ENCODE measurements at places on chromosomes 1 and 21.
A peak's percentile ranks its signal among the peaks of the same experiment; 100 is the strongest.

GRCh38 chr1:193794239-193794638, 607.8 kb upstream of the B3GALT2 start:
- no peak for DNase-seq

- peak; percentile 73 for DNase-seq
Measured at GRCh38 chr1:208245185-208245705, 1.1 kb upstream of the PLXNA2 start.

DNA sequence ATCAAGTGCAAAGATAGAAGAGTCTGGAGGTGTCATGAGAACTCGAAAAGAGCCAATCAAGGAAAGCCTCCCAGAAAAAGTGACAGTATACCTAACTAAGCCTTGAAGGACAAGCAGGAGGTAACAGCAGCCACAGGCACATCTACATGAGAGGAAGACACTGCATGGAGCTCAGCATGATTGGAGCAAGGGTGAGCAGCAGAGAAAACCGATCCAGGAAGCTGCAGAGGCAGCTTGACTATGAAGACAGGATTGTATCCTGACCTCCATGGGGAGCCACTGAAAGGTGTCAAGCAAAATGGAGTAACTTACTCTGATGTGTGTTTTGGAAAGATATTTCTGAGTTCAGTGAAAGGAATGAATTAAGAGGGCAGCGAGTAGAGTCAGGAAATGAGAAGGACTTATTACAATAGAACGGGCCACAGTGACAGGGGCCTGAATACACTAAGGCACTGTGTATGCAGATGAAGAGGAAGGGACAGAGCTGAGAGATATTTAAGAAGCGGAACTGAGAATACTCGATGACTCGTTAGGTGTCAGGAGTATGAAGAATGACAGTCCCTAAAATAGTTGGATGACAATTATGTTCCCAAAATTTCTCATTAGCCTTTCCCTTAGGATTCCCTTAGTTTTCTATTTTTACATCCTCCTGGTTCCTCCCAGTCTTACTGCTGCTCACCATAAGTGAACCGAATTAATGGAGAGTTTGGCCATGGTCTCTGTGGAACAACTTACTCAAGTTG, 139.3 kb upstream of the NFIA start:
- no peak for DNase-seq

GRCh38 chr1:160743266-160743665, 4.2 kb downstream of the SLAMF7 start:
- DNase-seq = no peak

- no peak for DNase-seq
Measured at GRCh38 chr1:88552226-88552625, 131.8 kb upstream of the PKN2 start.

- DNase-seq = no peak
Measured at GRCh38 chr1:151352021-151352718, 5.1 kb upstream of the RFX5 start.

- DNase-seq = no peak
Measured at GRCh38 chr21:31503939-31504338, 155.6 kb upstream of the SOD1 start.

- DNase-seq = no peak
Measured at GRCh38 chr1:10943991-10944730, 68.3 kb upstream of the TARDBP start.

DNA sequence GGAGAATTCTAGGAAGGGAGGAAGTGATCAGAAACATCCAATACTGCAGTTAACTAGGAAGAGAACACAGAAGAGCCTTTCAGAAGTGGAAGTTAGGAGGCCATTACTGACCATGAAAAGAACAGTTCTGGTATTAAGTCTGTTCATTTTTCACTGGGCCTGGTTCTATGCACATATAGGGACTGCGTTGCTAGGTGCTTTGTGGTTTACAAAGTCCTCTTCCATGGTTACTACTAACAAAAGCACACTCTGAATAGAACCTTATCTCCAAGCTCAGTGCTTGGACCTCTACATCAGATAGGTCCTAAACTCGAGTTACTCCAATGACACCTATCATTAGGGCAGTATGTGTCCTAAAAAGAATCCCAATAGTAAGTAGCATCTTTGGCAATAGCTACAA, 75.4 kb downstream of the RPAP2 start:
- no peak for DNase-seq

DNA sequence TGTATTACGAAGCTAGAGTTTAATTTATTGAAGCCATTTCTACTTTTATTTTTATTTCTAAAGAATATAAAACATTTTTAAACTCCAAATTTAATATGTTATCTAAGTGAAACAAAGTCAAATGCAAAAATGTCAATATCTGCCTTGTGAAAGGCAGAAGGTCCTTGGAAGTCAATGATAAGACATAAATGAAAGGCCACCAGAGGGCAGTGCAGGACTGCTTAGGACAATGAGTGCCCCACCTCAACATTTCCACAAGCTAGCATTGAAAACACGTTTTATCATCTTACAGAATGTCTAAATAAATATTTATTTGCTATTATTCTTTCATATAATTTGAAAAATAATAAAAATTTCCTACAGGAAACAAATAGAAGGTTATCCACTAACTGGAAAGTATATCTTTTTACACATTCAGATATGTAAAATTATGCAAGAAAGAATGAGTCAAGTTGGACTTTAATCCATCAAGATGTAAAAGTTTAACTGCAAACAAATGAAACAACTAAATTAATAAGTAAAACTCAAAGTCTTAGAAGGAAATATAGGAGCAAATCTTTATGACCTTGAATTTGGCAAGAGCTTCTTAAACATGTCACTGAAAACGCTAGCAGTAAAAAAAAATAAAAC, 140.1 kb upstream of the FMN2 start:
- no peak for DNase-seq

DNA sequence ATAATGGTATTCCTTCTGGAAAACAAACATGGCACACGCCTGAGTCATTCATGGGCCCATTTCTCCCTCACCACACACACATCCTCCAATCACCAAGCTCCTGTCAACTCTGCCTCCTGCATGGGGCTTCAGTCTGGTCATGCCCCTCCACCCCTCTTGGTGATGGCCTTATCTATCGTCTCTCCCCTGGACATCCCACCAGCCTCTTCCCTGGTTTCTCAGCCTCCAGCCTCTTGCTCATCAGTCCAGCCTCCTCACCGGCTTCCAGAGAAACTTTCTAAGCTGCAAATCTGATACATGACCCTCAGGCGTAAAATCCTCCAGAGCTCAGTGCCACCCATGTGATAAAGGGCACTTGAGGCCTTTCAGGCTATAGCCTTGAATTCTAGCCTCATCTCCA, 243.9 kb downstream of the FOXD2 start:
- DNase-seq = no peak

DNA sequence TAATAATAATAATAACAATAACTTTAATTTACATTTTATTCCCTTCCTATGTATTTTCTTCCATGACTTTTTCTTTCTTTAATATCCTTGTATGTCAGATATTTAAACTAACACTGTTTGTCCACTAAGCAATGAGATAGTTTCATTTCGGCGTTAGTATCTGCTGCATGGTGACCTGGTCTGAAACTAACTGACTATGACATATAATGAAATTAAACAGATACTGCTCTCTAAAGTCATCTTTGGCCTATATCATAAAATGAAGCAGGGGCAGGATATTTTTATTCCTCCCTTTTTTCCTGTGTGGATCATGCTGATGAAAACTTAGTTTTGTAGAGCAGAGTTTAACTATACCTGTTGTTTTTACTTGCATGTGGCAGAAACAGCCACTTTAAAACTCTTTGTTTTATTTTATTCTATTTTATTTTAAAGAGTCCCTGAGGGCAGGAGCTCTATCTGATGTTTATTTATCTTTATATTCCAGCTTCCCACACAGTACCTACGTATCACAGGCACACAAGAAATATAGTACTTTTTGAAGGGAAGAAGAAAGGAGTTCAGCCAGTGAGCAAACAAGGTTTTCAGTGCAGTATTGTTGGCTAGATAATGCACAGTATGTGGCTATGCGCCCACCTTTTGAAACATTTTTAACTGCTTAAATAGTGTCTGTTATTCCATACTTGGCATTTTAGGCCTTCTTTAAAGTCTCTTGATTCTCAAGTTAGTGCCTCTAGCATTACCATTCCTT, 165.6 kb downstream of the PHTF1 start:
- DNase-seq = no peak

DNA sequence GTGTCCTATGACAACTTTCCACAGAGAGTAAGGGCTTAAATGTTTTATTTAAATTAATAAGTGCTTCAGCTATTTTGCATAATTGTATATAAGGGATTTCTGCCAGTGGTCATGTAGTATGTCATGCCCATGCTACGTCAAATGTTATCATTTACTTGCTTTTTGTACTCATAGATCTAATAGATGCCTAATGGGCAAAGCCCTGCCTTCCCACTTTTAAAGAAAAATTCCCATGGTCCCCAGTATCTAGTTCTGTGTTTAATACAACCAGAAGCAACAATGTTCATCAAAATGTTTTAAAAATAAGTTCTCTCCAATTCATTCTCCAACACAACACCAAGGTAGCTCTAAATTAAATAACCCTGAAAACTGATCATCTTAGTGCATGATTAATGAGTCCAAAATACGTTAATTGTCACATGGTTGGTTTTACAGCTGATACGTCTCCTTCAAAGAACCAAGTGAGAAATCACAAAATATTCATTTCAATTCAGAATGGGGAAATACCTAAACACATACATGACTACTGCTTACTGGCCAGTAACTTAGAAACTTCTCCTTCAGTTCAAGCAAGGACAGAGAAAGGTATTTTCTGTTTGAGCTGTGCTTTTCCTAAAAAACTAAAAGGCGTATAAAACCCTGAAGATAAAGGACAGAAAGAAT, 49.1 kb upstream of the SDC3 start:
- no peak for DNase-seq

GRCh38 chr1:91683598-91683951, 182.9 kb downstream of the CDC7 start:
- DNase-seq = no peak

- no peak for DNase-seq
Measured at GRCh38 chr1:93123201-93123783, 44.2 kb downstream of the MTF2 start.

DNA sequence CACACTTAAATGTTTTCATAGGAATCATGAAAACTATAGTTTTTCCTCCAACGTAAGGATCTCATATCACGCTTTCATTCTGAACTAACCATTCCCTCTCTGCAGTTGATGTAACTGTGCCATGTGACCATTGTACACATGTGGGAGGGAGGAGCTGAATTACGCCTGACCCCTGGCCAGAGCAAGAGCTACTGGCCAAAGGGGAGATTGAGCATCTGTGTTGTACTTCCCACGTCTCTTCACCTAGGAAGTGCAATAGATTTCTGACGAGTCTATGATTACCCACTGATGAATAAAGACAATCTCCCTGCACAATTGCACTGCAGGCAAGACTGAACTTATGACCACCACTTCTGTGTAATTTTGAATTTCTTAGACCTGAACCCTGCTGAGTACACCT, 24.0 kb downstream of the PTPRC start:
- DNase-seq = peak; percentile 18

DNA sequence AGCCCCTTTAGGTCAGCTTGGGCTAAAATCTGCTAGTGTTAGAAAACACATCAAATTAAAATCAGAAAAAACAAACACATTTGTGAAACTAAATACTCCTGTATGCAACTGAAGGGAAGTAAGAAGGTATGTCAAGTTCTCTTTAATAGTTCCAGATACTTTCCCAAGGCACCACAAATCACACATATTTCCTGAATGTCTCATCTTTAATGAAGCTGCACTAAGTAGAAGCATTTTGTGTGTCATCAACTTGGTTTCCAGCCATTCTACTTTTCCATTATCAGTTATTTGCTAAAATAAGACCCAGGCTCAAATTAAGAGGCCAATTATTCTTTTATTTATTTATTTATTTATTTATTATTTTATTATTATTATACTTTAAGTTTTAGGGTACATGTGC, 34.7 kb downstream of the CRB1 start:
- no peak for DNase-seq

- DNase-seq = no peak
Measured at GRCh38 chr1:156693848-156694689, 11.3 kb downstream of the CRABP2 start.

GRCh38 chr1:47418681-47419325, 2.7 kb downstream of the FOXE3 start:
- DNase-seq = no peak

Data from CD4-positive, alpha-beta T cell treated with Interleukin-15 for 1 hour (primary cell).